AML-193 (cell line): ENCODE measurements at places on chromosomes 3 and 15.

GRCh38 chr15:43281926-43282602, 15.3 kb upstream of the TGM5 start:
- no peak for DNase-seq

DNA sequence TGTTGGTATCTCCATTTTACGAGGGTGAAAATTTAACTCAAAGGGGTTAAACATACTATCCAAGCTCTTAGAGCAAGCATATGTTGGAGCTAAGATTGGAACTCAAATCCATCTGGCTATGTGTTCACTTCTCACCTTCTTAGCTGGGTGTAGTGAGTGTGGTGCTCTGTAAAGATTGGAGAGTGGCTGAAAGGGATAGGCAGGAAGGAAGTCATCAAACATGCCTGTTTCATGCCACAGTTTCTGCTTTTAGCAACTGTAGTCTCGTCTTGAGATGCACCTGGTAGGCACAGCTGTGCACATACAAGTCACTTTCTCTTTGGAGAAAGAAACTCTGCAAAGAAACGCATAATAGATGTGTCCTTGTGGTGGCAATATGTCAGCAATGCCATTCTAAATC, 189.1 kb upstream of the MDFIC2 start:
- DNase-seq: no peak

DNA sequence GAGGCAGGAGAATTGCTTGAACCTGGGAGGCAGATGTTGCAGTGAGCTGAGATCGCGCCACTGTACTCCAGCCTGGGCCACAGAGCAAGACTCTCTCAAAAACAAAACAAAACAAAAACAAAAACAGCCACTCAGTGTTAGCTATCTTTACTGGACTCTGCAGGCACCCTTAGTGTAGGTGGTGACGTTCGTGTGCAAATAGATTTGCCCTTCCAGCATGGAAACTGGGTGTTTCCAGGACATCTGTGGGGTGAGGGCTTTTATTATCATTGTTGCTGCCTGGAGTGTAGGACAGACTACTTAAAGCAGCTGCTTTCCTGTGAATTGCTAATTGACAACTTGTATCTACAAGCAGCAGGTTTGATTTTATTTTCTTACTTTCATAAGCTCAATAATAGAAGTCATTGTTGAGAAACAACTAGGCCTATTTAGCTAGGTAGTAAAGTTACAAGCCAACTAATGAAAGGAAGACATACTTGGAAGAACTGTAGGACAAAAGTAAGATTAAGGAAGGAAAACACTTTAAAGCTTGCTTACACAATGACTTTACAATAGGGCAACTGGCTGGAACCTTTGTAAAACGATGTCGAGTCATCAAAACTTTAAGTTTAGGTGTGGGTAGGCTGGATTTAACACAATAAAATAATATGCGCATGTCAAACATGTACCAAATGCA, 25.4 kb upstream of the SPPL2A start:
- no peak for DNase-seq

DNA sequence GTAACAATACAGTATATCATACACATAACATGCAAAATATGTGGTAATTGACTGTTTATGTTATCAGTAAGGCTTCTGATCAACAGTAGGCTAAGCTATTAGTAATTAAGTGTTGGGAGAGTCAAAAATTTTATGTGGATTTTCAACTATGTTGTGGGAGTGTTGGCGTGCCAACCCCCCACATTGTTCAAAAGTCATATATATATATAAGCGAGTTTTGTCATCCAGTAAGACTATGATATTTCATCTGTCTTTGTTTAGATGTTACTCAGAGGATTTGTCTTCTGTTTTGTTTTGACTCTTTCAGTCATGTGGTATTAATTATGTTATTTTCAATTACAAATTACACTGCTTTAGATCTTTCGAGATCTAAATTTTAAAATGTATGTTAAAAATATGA, 51.0 kb upstream of the RAP2B start:
- DNase-seq: no peak

GRCh38 chr3:74904646-74905045, 290.2 kb upstream of the CNTN3 start:
- DNase-seq: no peak

DNA sequence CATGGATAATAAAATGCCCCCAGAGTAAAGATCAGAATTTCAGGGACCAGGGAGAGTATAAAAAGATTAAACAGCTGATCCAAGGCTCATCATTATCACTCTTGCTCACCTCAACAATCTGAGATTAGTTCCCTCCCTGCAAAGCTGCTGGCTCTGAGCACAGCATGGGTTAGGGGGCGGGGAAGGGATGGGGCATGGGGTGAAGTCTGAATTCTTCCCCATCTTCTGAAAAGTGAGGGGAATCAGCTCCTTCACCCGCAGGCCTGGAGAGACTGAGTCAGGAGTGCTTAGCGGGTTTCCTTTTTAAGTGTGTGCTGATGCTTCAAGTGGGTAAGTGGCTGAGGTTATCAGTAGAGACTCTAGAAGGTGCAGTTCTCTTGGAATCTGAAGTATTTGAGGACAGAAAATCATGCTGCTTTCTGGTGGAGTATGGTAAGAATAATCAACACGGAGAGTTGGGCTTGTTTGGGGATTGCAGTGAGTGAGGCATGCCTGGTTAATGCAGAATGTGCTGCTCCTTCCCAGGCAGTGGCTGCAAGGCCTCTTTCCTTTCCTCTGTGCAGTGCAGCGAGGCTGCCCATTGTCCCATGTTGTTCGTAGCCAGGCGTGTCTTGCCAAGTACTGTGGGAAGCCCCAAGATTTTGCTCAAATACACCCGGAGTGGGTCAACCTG, 59.2 kb upstream of the TRAK1 start:
- DNase-seq: no peak

GRCh38 chr3:193815246-193816027, 222.4 kb downstream of the OPA1 start:
- DNase-seq: no peak

- no peak for DNase-seq
Observed at GRCh38 chr3:36796881-36797280, 32.5 kb upstream of the DCLK3 start.

GRCh38 chr3:47579875-47580274, 1.2 kb upstream of the CSPG5 start:
- DNase-seq: no peak

DNA sequence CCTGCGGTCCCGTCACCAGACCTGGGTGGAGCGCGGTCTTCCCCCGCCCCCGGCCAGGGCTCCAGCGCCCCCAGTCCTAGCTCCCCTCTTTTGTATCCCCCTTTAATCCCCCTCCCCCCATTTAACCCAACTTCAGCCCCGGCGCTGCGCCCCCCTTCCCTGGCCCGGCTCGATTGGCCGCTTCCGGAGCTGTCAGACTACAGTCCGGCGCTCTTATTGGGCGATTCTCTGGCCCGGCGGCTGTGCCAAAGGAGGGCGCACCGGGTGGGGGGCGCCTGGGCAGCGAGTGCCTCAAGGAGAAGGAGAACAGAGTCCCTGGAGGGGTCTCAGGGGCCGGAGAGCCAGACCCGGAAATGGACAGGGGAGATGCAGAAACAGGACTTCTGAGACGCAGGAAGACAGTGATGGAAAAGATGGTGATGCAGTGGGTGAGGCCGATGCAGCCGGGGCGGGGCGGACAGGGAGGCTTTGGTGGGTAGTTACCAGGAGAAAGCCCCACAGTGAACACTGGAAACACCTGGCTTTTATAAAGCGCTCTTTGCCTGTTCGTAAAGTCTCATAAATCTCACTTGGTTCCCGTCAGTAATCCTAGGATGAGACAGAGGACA, 1.2 kb upstream of the ADCY5 start:
- no peak for DNase-seq

DNA sequence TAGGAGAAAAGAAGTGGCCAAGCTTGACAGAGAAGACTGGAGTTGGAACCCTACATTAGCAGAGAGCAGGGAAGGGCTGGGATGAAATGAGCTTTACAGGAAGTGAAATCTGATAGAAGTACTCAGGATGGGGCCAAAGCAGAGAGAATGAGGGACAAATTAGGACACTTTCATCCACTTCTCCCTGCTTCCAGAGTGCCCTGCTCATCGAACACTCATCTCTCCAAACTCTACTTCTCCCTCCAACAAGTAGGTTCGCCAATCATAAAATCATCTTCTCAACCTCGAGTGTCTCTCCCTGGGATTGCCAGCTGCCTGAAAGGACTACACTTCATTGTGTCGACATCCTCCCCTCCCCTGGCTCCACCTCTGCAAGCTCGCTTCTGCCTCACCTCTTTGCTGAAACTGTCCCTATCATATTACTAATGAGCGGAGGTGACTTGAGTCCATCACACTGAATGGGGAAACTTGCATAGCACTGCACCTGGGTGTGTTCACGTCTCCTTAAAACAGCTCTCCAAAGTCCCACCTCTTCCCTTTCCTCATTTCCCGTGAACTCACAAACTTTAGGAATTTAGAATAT, 365.8 kb downstream of the FOXP1 start:
- DNase-seq: no peak

DNA sequence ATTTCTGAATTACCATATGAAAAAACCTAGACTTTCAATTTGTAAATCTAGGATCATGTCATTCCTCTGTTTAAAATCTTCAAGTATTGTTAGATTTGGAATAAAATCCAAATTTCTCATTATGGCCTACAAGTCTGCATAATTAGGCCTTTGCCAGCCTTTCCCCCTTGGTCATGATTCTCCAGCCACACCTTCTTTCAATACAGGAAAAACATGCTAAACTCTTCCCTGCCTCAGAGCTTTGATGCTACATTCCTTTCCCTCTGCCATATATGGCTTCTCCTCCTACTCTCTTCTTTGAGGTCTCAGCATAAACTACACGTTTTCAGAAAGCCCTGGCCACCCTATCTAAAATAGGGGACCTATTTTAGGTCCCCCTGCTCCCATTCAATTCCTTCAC, 48.5 kb downstream of the TM6SF1 start:
- no peak for DNase-seq

DNA sequence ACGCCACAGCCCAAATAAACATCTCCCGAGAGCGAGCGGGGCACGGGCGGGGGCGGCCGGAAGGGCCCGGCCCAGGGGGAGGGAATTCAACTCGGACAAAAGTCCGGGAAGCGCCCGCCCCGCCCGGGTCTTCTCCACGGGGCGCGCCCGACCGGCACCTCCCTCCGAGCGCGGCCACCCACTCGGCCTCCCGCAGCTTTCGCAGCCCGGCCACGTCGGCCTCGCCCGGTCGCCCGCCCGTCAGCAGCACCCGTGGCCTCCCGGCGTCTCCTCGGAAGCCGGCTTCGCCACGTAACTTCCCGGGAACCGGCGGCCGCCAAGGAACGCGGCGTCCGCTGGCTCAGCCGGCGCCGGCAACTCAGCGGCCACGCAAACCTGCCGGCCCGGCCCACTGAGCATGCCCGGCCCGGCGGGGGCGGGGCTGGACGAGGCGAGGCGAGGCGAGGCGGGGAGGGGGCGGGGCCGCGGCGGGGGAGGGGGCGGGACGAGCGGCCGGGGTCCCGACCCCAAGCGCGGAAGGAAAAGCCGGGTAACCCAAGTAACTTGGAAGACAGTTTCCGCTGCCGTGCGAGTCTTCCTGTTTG, at the start of gene TJP1:
TJP1 (minus strand) TSS at position 369 of the 584 bp plus-strand sequence. CDS start 440 bp downstream, outside the sequence.
- no peak for DNase-seq

- DNase-seq: no peak
Observed at GRCh38 chr15:68548364-68548763, 30.4 kb upstream of the CORO2B start.

DNA sequence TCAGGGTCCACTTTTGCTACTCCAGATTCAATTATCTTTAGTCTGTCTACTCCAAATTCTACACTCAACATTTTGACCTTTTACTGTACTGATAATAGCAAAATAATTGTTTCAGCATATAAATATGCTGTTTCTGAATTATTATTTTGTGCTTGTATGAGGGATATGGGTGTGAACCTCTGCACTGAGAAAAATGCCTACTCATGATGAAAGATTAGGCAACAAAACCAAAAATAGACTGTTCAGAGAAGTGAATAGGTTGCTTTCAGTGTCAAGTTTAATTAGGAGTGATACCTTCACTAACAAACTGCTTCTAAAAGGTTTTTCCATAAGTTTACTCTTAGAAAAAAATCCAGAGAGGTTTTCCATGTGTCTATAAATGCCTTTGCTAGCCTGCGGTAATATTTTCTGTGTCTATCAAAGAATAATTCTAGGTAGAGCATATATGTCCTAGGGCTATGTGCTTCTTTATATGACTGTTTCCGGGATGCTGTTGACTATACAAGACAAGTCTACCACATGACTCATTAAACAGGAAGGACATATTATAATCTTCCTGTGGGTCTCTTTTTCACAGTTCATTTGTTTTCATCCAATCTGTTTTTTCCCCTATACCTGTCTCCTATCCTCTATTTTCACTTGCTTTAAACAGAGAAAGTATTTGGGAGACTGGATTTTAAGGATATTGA, 218.5 kb upstream of the TTC14 start:
- peak; percentile 33 for DNase-seq

- peak; percentile 79 for DNase-seq
Observed at GRCh38 chr15:98881526-98882520, 125.8 kb downstream of the PGPEP1L start.

GRCh38 chr15:41621200-41622193, 38.7 kb upstream of the MGA start:
- no peak for DNase-seq

GRCh38 chr3:14222457-14222856, 43.8 kb downstream of the LSM3 start:
- DNase-seq: no peak

DNA sequence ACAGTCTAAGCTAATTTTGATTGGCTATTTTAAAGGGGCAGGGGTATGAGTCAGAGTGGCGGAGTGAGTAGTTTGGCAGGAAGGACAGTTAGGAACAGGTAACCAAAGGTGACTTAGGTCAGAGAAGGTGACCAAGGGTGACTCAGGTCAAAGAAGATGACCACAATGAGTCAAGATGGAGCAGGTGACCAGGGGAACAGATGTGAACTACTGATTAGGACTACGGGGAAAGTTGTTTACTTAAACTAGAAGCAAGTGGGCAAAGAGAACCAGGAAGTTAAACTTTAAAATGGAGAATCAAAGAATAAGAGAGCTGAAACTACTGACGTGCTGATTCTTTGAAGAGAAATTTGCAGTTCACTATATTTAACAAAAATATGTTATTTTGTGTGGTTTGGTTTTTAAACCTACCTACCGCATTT, 14.1 kb upstream of the CA12 start:
- DNase-seq: no peak
